ENCODE measurements at places on chromosomes 5 and 9. TPM values are rescaled to one million over a fixed set of nuclear protein-coding genes. Genes with fewer than 3 reads are reported as not detected.

Gene STRBP
- 3.3 TPM for total RNA-seq

- no peak overlapping the region for H3K4me3 ChIP-seq
- H3K36me3 ChIP-seq = no peaks in the 10 kb centered on the region
- H3K27me3 ChIP-seq = no peaks in the 10 kb centered on the region
Observed at GRCh38 chr9:109912082-109912582, 132.1 kb downstream of the PALM2AKAP2 start.

DNA sequence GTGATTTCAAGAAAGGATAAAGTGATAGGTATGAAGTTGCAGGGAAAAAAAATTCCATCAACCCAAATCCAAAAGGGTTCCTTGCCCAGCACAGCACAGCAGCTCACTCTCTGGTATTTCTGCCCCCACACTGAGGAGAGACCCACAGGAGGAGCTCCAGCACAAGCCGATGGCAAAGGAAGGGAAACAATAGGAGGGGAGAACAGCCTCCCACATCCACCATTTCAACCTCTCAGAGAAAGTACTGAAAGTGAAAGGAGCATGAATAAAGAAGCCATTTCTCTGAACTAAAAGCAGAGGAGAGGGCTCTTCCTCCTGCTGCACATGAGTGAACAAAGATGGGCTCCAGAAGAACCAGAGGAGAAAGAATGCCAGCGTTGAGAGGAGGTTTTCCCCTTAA lies 54.9 kb upstream of the ZSWIM6 start:
- peaks cover 14% of the 10 kb centered on the region for H3K4me1 ChIP-seq
- H3K36me3 ChIP-seq = no peaks in the 10 kb centered on the region
- no peak for DNase-seq

GRCh38 chr9:122040561-122041242 lies 52.4 kb downstream of the TTLL11 start:
- H3K36me3 ChIP-seq = peaks cover 3% of the 10 kb centered on the region
- no peak overlapping the region for H3K4me3 ChIP-seq
- H3K4me1 ChIP-seq = peaks cover 24% of the 10 kb centered on the region
- no peak for DNase-seq

Gene PDGFRB
- 421 TPM for total RNA-seq

DNA sequence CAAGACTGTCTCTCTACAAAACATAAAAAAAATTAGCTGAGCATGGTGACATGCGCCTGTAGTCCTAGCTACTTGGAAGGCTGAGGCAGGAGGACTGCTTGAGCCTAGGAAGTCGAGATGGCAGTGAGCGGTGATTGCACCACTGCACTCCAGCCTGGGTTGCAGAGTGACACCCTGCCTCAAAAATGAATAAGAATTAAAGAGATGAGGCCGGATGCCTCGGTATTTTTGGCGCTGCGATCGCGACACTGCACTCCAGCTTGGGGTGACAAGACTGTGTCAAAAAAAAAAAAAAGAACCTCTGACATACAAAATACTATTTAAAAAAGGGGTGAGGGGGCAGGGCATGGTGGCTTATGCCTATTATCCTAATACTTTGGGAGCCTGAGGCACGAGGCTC lies 7.3 kb downstream of the GPBP1 start:
- no peak overlapping the region for H3K27ac ChIP-seq
- no peaks in the 10 kb centered on the region for H3K36me3 ChIP-seq
- H3K27me3 ChIP-seq = no peaks in the 10 kb centered on the region
- H3K4me1 ChIP-seq = peaks cover 58% of the 10 kb centered on the region

DNA sequence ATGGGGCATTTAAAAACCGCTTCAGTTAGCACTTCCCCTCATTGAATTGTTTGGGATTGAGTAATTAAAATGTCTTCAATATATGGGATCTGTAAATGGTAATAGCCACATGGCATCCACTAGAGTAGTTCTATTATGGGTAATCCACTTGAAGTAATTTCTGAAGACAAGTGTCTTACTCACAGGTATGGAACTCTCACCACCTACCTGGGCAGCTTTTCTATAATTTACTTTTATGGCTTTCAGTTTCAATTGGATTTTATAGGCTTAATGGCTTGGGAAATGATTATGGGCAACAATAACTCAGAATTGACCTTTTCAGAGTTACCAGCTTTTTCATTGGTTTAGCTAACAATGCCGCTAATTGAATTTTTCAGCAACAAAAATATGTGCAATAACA lies 597.9 kb downstream of the PTPRD start:
- H3K36me3 ChIP-seq = no peaks in the 10 kb centered on the region
- no peak for DNase-seq
- no peaks in the 10 kb centered on the region for H3K27me3 ChIP-seq
- no peak overlapping the region for H3K4me3 ChIP-seq
- H3K27ac ChIP-seq = no peak overlapping the region

Gene TYRP1
- 3.8 TPM for total RNA-seq

- peaks cover 14% of the 10 kb centered on the region for H3K4me1 ChIP-seq
- no peak overlapping the region for H3K4me3 ChIP-seq
- no peak overlapping the region for H3K27ac ChIP-seq
- no peaks in the 10 kb centered on the region for H3K36me3 ChIP-seq
- no peak for DNase-seq
Observed at GRCh38 chr9:128051932-128052709, 15.0 kb downstream of the NAIF1 start.

- H3K36me3 ChIP-seq = no peaks in the 10 kb centered on the region
- no peak overlapping the region for H3K4me3 ChIP-seq
- DNase-seq = no peak
- H3K27ac ChIP-seq = no peak overlapping the region
- no peaks in the 10 kb centered on the region for H3K4me1 ChIP-seq
- no peaks in the 10 kb centered on the region for H3K27me3 ChIP-seq
Observed at GRCh38 chr5:170403675-170404074, 14.5 kb upstream of the KCNMB1 start.

GRCh38 chr9:106322706-106323245 lies 540.2 kb upstream of the ZNF462 start:
- no peak overlapping the region for H3K4me3 ChIP-seq
- H3K36me3 ChIP-seq = no peaks in the 10 kb centered on the region
- no peak for DNase-seq
- no peaks in the 10 kb centered on the region for H3K27me3 ChIP-seq

GRCh38 chr9:117400171-117400570 lies 14.7 kb downstream of the ASTN2 start:
- H3K4me3 ChIP-seq = no peak overlapping the region
- no peaks in the 10 kb centered on the region for H3K36me3 ChIP-seq
- H3K27ac ChIP-seq = no peak overlapping the region

GRCh38 chr5:29131285-29131684 lies 2062.2 kb upstream of the CDH6 start:
- H3K4me1 ChIP-seq = no peaks in the 10 kb centered on the region
- H3K27ac ChIP-seq = no peak overlapping the region
- DNase-seq = no peak
- H3K4me3 ChIP-seq = no peak overlapping the region

Gene ZFP37
- 1.8 TPM for total RNA-seq

DNA sequence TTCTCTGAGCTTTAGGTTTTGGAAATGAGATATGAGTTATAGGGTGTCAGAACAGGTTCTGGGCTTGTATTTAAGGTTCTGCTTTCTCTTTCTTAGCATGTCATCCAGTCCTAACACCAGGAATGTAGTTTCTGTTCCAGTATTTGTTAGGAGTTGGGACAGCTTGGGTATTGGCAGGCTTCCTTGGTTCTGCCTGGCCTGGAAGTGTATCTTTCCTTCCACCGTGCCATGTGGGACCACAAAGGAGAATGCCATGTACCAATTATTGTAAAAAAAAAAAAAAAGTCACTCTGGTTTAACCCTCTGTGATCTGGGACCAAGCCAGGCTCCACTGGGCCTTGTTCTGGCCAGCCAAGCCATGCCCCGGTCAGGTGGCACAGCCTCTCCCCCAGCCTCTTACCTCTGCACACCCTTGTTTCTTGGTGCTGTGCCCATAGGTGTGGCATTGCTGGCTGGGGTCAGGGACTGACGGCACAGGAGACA lies 47.8 kb downstream of the ARHGAP26 start:
- H3K36me3 ChIP-seq = no peaks in the 10 kb centered on the region
- no peaks in the 10 kb centered on the region for H3K27me3 ChIP-seq
- H3K4me1 ChIP-seq = peaks cover 73% of the 10 kb centered on the region
- DNase-seq = no peak
- H3K4me3 ChIP-seq = peak overlapping the region; percentile 6
- peak overlapping the region; percentile 55 for H3K27ac ChIP-seq

- H3K4me1 ChIP-seq = peaks cover 7% of the 10 kb centered on the region
- H3K27ac ChIP-seq = no peak overlapping the region
Observed at GRCh38 chr9:79630521-79631403, 59.0 kb downstream of the TLE4 start.

GRCh38 chr5:5348135-5348534 lies 74.3 kb upstream of the ICE1 start:
- H3K4me3 ChIP-seq = no peak overlapping the region
- no peaks in the 10 kb centered on the region for H3K4me1 ChIP-seq
- H3K36me3 ChIP-seq = no peaks in the 10 kb centered on the region
- no peaks in the 10 kb centered on the region for H3K27me3 ChIP-seq

DNA sequence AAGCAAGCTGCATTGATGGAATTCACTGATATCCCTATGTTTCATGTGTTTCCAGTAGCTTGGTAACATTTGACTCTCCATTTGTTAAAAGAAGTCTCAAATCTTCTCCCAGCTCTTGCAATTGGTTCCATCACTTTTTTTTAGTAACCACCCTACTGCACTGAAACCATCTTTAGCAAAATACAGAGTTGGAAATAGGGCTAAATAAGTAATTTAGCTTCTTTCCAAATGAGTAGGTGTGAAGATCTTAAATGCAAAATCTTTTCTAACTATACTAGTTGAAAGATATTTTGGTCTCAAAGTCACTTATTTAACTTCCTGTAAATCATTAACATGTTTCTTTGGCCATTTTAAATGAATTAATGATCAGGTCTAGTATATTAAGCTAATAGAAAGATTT lies 138.1 kb downstream of the DIRAS2 start:
- no peaks in the 10 kb centered on the region for H3K27me3 ChIP-seq
- H3K36me3 ChIP-seq = no peaks in the 10 kb centered on the region

GRCh38 chr5:13739479-13739878 lies 205.0 kb downstream of the DNAH5 start:
- DNase-seq = no peak
- no peak overlapping the region for H3K27ac ChIP-seq
- H3K4me3 ChIP-seq = no peak overlapping the region
- no peaks in the 10 kb centered on the region for H3K36me3 ChIP-seq
- no peaks in the 10 kb centered on the region for H3K4me1 ChIP-seq
- H3K27me3 ChIP-seq = no peaks in the 10 kb centered on the region

Gene SPATA6L
- 2.4 TPM for total RNA-seq

DNA sequence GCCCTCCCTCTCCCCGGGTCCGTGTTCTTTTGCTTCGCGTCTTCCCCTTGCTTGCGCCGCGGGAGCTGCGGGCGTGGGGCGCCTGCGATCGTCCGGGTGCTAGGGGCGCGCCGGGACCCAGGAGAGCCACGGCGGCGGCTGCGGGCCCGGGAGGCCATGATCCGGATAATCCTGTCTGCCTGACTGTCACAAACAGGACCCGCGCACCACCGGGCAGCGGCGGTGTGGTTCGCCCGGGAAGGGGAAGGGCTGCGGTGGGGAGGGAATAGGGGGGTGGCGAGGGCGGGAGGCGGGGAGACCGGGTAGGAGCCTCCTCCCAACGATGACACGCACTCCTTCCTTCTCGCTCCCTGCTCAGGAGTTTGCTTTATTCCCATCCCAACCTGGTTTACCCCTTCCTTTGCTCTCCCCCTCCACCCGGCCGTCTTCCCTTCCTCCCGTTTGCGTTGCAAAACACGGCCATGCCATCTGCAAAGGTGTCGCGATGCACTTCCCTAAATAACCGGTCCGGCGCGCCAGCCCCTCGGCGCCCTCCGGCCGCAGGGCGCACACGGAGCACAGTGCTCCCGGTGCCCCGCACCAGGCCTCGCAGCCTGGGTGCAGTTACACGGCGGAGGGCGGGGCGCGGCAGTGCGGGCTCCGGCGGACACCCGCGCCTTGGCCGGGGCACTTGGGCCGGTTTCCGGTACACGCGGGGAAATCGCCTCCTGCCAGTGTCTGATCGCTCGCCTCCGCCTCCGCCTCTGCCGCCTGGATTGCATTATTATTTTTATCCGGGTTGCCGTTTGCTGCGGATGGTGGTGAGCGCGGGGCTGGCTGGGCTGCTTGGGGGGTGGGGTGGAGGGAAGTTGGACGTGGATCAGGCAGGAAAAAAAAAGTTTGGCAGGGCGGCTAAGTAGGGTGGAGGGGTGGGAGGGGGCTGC lies 1.5 kb downstream of the SMARCA2 start:
- peak overlapping the region; percentile 94 for H3K4me3 ChIP-seq
- H3K27me3 ChIP-seq = no peaks in the 10 kb centered on the region

GRCh38 chr5:25975885-25976284 lies 1062.5 kb downstream of the CDH9 start:
- no peak overlapping the region for H3K27ac ChIP-seq
- no peaks in the 10 kb centered on the region for H3K4me1 ChIP-seq
- no peaks in the 10 kb centered on the region for H3K36me3 ChIP-seq
- DNase-seq = no peak
- H3K4me3 ChIP-seq = no peak overlapping the region
- H3K27me3 ChIP-seq = no peaks in the 10 kb centered on the region

Gene PCDHGA6
- total RNA-seq = 12.0 TPM

Gene MARVELD2
- total RNA-seq = 2.4 TPM

DNA sequence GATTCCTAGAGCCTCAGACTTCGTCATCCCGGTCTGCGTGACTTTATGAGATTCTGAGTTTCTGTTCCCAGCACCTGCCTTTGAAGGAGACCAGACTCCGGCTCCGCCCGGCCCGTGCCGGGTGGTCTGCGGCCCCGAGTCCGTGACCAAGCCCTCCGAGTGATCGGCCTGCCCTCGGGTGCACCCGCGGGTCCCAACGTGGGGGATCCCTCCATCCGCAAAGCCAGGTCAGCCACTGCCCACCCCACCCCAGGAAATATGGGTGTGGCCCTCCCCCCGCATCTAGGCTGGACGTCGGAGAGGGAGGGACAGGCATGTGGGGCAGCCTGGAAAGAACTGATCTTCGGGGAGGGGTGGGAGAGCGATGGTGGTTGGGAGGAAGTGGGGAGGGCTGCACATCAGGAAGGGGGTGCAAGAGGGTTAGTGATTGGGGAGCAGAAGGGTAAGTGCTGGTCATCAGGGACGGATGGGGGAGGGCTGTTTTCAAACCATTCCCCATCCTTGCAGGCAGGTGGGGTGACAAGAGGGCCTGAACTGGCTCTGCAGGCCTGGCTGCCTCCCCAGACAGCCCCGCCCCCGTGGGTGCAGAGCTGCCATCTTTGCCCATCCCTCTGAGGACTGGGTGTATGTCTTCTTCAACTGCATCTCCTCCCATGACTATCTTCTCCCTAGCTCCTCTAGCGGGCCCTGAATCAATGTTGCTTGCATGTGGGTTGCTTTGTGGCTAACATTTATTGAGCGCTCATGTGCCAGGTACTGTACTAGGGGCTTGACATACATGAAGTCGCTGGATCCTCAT lies 747 bp downstream of the LRSAM1 start:
- no peak for DNase-seq
- peak overlapping the region; percentile 85 for H3K27ac ChIP-seq
- peaks cover 21% of the 10 kb centered on the region for H3K36me3 ChIP-seq
- H3K27me3 ChIP-seq = no peaks in the 10 kb centered on the region
- H3K4me1 ChIP-seq = peaks cover 35% of the 10 kb centered on the region
- peak overlapping the region; percentile 84 for H3K4me3 ChIP-seq
